GM12891 (cell line): ENCODE measurements at places on chromosomes 4 and X.

GRCh38 chr4:14008494-14008893 lies 381.0 kb upstream of the BOD1L1 start:
- no peak for DNase-seq

DNA sequence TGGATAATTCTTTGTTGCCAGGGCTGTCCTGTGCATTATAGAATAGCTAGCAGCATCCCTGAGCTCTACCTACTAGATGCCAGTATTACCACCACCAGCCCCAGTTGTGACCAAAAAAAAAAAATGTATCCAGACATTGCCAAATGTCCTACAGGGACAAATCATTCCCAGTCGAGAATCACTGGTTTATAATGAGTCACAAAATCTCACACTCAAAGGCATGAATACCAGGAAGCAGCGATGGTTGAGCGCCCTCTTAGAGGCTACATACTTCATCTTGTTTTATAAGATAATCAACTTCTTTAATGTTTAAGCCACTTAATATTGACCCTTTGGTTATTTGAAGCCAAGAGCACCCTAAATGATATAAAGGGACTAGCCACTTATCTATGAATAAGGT lies 297.3 kb downstream of the DHX15 start:
- DNase-seq = no peak

GRCh38 chrX:78619834-78620233 lies 39.3 kb downstream of the RTL3 start:
- DNase-seq = no peak

GRCh38 chr4:48694824-48695223 lies 85.3 kb downstream of the FRYL start:
- no peak for DNase-seq

DNA sequence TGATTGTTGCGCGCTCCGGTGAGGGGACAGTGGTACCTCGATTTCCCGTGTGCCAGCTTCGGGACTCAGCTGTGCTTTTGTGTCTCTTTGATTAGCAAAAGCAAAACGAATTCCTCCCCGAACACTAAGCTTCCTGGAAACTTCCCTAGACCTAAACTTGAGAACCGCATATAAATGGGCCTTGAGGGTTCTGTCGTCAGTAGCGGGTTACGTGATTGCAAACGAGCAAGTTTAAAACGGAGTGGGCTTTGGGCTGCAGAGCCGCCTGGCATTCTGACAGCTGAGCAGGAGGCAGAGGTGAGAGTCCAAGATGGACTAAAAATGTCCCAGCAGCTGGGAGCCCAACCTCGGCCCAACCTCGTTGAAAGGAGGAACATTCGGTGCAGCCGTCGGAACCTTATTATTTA lies 1.2 kb upstream of the TAPT1 start:
- DNase-seq = no peak

DNA sequence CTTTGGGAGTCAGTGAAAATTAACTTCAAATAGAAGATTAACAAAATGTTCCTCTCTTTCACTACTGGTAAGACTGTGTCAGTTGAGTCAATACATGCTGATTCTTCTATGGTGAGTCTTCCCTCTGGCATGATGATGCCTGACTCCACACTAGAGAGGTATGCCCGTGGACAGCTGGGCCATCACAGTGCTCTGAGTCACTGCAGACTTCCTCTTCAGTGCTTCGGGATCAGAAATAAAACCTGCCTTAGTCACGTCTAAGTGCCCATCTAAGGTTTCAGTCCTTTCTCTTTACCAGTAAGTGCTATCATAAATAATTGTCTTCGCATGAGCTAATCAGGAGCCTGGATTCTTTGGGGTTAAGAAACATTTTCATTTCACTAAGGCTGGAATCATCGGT lies 1.6 kb upstream of the ASB5 start:
- no peak for DNase-seq

- DNase-seq = no peak
These were observed 33.5 kb downstream of the NAT8L start for GRCh38 chr4:2092669-2093053.

DNA sequence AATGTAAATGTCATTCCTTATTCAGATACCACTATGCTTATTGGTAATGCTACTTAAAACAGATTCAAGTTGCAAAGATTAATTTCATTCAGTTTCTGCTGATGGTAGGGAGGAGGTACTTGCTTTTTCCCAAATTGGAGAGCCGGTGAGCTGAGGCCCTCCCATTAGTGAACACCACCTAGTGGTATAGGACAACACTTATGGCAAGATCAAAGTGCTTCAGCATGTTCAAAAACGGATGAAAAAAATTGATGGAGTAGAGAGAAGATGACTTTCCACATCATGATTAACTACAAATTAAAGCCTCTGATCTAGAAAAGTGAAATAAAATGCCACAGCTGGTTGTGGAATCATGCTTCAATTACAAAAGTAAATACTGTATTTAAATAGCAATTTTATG lies 112.9 kb downstream of the MBNL3 start:
- DNase-seq = no peak

DNA sequence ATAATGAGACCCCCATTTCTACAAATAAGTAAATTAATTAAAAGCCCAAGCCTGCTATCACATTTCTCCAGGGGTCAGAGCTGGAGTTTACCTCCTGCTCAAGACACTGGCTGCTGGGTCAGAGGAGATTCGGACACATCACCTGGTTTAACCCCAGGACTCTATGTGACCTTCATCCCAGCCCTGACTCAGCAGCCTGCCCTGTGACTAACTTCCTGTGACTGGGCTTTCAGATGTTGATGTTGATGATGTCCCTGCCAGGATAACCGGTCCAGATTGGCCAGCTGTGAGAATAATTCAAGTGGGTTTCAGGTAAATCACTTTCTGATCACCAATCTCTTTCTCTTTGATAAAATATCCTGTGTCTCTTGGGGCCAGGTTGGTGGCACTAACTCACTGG lies 102.4 kb upstream of the MAML3 start:
- no peak for DNase-seq

GRCh38 chrX:136766785-136767103 lies 14.0 kb downstream of the ARHGEF6 start:
- DNase-seq = no peak

DNA sequence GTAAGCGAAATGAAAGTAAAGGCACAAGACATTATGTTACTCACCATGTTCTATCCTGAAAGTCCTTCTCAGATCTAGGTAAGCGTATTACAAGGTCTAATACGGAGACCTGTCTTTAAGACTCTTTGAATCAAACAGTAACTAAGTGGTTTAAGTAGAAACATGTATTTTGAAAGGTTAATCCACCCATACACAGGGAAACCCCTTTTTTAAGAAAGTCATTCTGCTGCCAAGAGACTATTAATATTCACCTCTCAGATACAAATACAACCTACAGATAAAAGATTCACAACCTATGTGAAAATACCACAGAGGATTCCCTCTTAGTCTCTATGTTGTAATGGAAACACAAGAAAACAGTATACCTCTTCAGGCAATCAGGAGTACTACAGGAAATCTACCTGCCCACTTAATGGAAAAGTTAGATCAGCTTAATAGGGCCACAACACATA lies 63.2 kb upstream of the TNIP3 start:
- DNase-seq = no peak

- peak; percentile 47 for DNase-seq
These were observed at the start of gene C4orf36 for GRCh38 chr4:86891762-86892635. Gene C4orf36, minus strand, starts transcription at chr4:86892422. Its CDS starts 902 bp downstream, at chr4:86891520.

DNA sequence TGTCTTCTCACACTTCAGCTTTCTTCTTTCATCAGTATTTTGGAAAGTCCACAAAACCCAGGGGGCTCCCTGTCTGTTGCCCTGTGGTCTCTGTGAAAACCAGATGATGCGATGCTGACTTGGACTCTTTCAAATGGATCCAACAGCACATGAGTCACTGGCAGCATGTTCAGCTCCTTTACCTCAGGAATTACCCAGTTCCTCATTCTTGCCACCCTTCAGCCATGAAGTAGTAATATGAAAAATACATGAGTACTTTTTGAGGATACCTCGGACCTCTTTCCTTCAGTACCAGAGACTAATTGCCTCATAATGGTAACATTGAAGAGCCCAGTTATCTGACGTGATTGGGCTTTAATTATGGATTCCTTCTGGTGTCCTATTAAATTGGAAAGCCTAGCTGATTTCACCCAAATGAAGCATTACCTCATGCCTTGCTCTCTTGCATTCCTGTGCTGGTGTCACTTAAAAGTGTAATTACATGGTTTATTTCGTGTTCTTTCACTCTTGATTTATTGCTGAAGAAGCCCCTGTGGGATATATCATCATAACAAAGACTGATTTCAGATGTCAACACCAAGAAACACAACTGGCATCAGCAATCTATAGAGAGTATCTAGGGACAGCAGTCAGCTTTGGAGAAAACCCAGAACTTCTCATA lies 63.4 kb downstream of the NFKB1 start:
- DNase-seq = peak; percentile 10

- DNase-seq = no peak
These were observed 11.8 kb downstream of the TCEAL1 start for GRCh38 chrX:103640401-103641155.

GRCh38 chrX:43836435-43837184 lies 45.6 kb downstream of the MAOB start:
- no peak for DNase-seq

DNA sequence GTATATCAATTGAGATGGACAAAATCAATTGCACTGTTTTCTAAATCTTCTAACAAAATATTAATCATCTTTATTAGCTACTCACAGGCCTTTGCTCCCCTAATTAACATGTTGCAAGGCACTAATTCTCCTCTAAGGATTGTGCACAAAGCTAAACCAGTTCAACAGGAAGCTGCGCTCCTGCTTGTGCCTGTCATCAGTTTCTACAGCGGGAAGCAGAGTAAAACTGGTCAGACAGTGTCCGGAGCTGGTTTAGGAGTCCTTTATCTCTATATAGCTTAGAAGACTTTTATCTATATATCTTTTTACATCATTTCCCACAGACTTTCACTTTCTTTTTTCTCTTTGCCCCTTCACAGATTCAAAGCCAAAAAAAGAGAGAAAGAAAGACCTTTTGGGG lies 79.1 kb downstream of the ELOVL6 start:
- DNase-seq = no peak

DNA sequence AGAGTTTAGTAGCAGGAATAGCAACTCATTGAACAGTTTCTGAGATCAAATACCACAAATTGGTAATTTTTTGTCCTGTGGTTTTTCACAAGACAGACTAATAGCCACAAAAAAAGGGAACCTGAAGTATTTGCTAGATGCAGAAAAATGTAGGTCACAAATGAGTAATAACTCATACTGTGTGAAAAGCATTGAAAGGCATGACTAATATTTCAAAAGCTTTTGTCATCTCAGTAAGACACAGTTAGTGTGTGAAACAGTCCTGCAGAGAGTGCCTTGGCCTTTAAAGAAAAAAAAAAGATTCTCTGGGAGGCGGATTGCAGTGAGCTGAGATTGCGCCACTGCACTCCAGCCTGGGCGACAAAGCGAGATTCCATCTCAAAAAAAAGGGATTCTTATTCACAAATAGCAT lies 31.4 kb upstream of the SLC25A31 start:
- DNase-seq = peak; percentile 8

GRCh38 chrX:101415180-101416145 lies 7.4 kb downstream of the HNRNPH2 start:
- no peak for DNase-seq

GRCh38 chrX:136742721-136743379 lies 37.9 kb downstream of the ARHGEF6 start:
- DNase-seq = no peak

DNA sequence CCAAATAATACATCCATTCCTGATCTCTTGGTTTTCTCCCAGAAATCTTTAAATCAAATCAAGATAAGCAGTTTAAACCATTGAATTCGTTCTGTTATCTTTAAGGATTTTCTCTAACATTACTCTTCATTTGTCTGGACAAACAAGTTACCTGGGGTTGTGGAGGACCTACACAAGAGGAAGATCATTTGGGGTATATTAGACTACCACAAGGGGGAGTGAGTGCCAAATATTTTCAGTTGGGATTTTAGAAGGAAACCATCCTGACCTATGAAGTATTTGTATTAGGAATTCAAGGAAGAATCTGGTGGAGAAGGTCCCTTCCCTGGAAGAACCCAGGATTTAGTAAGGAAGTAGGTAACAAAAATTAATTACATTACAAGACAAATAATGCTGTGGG lies 12.0 kb upstream of the DCHS2 start:
- no peak for DNase-seq

GRCh38 chr4:814312-814850 lies 11.5 kb downstream of the CPLX1 start:
- no peak for DNase-seq

DNA sequence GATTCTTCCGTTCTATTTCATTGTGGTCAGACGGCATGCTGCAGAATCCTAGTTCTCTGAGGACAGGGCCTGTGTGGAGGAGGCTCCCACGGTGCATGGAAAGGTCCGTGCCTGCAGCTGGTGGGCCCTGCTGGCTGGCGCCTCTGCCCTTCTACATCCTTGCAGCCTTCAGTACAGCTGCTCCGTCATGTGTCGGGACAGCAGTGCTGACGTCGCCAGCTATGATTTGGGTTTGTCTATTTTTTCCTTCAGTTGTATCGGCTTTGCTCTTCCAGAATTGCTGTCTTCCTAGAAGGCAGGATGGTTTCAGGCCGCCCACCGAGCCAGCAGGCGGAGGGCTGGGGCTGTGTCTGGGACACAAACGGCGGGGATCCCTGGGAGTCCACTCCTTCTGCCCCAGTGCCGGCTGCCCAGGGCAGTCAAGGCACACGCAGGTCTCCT lies 32.1 kb upstream of the CPLX1 start:
- DNase-seq = no peak

DNA sequence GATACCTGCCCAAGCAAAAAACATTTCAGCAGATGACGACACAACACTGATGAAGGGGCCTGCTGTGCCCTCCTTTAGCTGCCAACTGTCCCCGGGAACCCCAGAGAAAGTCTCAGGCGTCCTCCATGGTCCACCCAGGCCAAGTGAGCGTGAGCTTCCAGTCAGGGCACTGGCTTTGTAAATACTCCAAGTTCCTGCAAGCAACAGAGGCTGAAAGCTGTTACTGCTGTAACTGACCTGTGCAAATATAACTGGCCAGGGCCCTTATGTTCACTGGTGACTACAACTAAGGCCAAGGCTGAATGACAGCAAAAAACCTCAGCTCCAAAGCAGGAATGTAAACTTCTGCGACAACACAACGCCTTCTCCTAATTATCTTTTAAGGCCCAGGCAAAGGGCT lies 8.2 kb downstream of the WDR1 start:
- DNase-seq = no peak

DNA sequence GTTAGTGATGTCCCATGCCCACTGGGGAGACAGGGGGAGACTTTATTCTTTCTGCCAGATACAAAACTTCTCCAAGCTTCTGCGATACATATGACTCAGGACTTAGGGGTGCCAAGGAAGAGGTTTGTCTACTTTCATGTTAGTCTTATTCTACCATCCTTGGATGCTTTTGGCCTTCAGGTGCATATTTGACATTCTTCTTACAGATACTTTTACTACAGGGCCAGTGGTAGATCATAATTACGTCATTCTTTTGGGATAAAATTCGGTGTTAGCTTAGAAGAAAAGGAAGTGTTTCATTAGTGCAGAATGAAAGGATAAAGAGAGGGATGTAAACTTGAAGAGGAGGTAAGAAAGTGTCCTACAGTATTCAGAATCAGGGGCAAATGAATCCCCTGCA lies 245.2 kb downstream of the THOC2 start:
- no peak for DNase-seq

DNA sequence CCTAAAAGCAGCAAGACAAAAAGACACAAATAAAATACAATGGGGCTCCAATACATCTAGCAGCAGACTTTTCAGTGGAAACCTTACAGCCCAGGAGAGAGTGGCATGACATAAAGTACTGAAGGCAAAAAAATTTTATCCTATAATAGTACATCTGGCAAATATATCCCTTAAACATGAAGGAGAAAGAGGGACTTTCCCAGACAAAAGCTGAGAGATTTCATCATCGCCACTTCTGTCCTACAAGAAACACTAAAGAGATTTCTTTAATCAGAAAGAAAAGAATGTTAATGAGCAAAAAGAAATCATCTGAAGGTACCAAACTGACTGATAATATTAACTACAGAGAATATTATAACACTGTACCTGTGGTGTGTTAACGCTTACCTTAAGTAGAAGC lies 86.4 kb downstream of the ANKRD17 start:
- DNase-seq = no peak
